ENCODE measurements at places on chromosomes 2 and 18. TPM values are rescaled to one million over a fixed set of nuclear protein-coding genes. Genes with fewer than 3 reads are reported as not detected.

Gene DYNAP
- not detected for polyA plus RNA-seq

GRCh38 chr2:7429733-7430132 is 512.5 kb downstream of the RNF144A start:
- DNase-seq = no peak

Gene CAVIN2
- 106 TPM for polyA plus RNA-seq

DNA sequence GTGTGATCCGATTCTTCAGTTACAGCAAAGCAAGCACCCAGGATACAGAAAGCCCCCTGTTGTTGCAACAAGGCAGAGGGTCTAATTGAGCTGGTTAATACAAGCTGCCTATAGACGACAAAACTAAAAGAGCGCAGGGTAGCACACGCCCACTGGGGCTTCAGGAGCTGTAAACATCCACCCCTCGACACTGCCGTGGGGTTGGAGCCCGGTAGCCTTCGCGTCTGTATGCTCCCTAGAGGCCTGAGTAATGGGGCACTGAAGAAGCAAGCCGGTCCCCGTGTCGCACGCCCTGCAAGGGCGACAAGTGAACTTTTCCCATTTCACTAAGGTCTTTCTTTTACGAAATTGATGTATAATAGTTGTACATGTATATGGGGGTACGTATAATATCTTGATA is 24.7 kb upstream of the CHRNA1 start:
- DNase-seq = no peak

DNA sequence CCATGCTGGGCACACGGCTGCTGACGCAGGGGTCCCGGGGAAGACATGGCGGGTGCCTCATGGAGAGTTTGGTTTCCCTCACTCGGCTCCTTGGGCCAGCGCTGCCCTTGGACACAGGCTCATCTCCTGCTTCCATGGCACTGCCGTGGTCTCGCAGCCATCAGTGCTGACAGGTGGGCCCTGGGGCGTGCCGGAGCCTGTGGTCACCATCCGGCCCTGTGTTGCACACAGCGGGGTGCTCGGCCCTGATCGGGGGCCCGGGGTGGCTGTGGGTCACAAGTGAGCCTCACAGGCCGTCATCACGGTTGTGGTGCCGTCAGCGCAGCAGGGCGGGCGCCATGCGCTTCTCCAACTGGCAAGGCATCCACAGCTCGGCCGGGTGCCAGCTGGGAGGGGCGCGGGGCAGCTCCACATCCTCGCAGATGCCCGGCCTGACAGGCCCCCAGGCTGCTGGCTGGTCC is 582 bp downstream of the RTP5 start:
- no peak for DNase-seq

GRCh38 chr18:48136827-48137373 is 206.4 kb upstream of the SMAD2 start:
- no peak for DNase-seq

- peak; percentile 75 for DNase-seq
Measured at GRCh38 chr2:174259981-174260380, 11.6 kb upstream of the OLA1 start.

DNA sequence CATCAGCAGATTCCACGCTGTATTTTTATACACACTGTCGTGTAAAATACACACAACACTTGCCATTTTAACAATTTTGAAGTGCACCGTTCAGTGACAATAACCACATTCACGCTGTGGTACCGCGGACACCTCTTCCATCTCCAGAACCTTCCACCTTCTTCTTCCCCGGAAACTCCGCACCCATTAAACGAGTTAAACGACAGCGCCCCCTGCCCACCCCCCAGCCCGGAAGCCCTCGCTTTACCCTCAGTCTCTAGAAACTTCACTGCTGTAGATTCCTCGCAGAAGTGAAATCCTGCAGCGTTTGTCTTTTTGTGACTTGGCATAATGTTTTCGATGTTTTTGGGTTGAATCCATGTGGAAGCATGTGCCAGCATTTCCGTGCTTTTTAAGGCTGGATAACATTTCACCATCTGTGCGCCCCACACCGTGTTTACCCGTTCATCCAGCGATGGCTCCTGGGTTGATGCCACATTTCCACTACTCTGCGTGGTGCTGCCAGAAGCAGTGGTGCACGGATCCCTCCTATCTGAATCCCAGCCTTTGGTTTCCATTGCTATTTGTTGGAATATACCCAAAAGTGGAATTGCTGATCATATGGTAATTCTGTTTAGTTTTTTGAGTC is 32.0 kb upstream of the TMEM18 start:
- DNase-seq = peak; percentile 16

- DNase-seq = no peak
Measured at GRCh38 chr2:204046145-204046544, 109.6 kb downstream of the ICOS start.

- DNase-seq = no peak
Measured at GRCh38 chr2:86686905-86687304, 33.2 kb upstream of the RMND5A start.

DNA sequence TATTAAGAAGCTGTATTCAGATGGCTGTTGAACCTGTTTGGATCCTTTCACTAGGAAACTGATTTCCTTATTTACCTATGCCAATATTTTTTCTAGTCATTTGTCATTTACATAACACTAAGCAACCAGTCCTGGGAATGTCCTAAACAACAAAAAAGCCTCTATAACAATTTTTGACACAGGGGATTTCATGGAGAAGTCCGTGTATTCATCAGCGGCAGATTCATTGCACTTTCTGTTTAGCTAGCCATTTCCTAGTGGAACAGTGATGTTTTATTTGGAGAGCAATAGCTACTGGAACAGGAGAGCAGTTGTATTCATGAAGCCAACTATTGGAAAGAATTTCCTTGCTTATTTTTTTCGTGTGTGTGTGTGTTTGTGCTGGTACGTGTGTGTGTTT is 604.3 kb upstream of the POU3F3 start:
- DNase-seq = no peak

Gene CABYR
- 8.8 TPM for polyA plus RNA-seq

Gene RMND5A
- 52.7 TPM for polyA plus RNA-seq

GRCh38 chr2:104562537-104562936 is 291.4 kb upstream of the POU3F3 start:
- no peak for DNase-seq

Gene CHRND
- polyA plus RNA-seq = 5.9 TPM

Gene ANKAR
- 21.1 TPM for polyA plus RNA-seq

Gene IL36A
- polyA plus RNA-seq = not detected

- DNase-seq = no peak
Measured at GRCh38 chr2:185152186-185152585, 553.9 kb downstream of the ZNF804A start.

DNA sequence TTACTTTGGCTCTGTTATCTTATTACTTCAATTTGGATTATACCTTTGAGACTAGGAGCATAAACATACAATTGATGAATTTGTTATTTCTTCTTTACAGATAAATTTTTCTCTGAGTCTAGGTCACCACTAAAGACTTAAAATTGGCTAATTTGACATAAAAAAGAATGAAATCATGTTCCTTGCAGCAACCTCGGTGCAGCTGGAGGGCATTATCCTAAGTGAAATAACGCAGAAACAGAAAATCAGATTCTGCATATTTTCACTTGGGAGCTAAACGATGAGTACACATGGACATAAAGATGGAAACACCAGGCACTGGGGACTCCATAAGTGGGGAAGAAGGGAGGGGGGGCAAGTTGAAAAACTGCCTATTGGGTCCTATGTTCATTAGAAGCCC is 172.8 kb upstream of the SESTD1 start:
- DNase-seq = no peak

DNA sequence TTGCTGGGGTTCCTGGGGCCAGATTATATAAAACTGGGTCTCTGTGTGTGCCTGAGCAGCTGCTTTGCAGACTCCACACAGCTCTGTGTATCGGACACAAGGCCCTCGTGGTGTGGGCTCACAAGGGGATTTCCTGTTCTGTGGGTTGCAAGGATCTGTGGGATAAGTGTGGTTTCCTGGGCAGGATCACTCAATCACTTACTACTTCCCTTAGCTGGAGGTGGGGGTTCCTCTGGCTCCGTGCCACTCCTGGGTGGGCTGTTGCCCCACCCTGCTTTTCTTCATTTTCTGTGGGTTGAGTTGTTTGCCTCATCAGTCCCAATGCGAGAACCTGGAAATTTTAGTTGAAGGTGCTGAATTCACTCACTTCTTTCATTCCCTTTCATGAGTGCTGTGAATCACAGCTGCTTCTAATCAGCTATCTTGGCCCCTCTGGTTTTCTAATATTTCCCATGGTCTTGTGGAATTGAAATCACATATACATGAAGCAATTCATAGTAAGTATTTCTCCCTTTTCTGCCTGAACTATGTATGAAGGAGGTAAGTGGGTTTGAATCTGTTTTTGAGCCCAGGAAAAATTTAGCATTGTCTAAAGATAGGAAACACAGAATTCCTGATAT is 196.3 kb downstream of the DCDC2C start:
- no peak for DNase-seq

Gene RUFY4
- 0.30 TPM for polyA plus RNA-seq

DNA sequence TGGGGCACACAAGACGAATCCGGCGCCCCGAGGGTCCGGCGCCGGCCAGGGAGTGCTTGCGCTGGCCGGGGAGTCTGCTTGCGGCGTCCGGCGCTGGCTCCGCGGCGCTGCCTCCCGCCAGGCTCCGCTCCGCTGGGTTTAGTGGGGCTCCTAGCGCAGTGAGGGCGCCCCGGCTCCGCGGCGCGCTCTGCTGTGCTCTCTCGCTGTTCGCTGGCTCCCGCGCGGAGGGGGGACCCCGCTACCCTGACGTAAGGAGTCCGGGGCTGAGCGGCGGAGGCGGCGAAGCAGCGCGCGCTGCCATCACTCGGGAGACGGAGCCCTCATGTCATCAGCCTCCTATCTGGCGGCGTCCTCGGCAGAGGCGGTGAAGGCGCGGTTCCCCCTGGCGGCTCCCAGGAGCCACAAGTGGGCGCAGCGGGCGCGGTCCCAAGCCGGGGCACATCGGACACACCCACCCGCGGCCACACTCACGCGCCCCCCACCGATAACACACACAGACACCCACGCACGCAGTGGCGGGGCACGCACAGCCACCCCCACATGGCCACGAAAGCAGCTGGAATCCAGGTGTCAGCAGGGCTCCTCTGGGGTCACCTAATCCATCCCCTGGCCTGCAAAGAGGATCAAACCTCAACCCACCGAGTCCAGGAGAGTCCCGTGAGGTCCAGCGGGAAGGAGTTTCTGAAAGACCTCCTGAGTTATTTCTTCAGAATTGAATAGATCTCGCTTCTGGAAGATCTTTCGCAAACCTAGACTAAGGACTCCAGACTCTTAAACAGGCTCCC is at the start of gene C1QL2:
Gene C1QL2, minus strand, starts transcription at position 189 of the 785 bp plus-strand sequence. CDS start 482 bp downstream, outside the sequence.
- no peak for DNase-seq

DNA sequence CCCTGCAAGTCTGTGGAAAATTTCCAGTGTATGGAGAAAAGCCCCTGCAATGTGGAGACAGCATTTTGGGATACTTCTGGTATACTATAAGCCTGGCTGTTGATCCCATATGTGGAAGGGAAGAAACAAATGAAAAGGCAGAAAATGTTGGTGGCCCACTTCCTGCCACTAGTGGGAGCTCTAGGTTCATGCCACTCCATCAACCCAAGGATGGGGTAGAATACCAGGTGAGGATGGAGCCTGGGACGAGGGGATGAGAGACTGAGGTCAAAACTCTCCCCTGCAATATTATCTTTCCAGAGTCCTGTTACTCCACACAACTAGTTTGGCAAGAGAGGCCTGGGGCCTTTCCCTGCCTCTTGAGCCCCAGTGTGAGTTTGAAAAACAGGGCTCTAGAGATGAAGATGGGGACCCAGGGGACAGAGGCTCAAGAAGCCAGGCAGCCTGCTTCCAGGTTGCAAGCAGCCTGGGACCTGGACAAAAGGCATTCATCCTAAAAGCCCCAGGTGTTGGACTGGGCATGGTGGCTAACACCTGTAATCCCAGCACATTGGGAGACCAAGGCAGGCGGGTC is 31.9 kb downstream of the BMP10 start:
- no peak for DNase-seq

- no peak for DNase-seq
Measured at GRCh38 chr2:64799592-64800252, 146.0 kb upstream of the SERTAD2 start.

Gene KCNJ13
- polyA plus RNA-seq = 5.0 TPM

Gene TNFRSF11A
- 4.4 TPM for polyA plus RNA-seq

Gene STAT4
- 4.9 TPM for polyA plus RNA-seq
